ENCODE measurements at places on chromosomes 13 and 19.
A peak's percentile ranks its signal among the peaks of the same experiment; 100 is the strongest.

- no peak for DNase-seq
These were observed 69.9 kb upstream of the KCTD15 start for GRCh38 chr19:33726756-33727155.

DNA sequence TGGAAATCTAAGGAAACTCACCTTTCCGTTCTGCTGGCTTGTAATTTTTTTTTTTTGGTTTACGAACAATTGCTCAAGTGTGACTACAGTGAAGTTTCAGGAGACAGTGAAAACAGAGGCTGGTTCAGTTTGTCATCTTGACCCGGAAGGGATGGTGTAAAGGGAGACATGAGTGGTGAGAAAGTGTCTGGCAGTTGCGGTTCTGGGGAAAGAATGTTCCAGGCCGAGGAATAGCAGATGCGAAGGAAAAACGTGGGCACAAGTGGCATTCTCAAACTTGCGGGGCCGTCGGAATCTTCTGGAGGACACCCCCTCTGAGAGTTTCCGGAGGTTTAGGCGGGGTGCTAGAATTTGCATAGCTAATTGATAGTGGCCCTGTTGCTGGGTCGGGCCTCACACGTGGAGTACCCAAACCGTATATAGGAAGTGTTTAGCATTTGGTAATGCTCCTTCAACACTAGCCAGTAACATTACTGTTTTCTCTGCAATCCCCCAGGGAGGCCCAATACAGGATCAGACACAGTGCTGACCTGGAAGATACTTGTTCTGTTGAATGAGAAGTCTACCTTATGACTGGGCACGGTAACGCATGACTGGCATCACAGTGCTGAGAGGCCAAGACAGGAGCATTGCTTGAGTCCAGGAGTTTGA, 2.8 kb upstream of the TNFSF9 start:
- DNase-seq: no peak

GRCh38 chr13:32497589-32497988, 41.0 kb downstream of the N4BP2L2 start:
- DNase-seq: no peak

DNA sequence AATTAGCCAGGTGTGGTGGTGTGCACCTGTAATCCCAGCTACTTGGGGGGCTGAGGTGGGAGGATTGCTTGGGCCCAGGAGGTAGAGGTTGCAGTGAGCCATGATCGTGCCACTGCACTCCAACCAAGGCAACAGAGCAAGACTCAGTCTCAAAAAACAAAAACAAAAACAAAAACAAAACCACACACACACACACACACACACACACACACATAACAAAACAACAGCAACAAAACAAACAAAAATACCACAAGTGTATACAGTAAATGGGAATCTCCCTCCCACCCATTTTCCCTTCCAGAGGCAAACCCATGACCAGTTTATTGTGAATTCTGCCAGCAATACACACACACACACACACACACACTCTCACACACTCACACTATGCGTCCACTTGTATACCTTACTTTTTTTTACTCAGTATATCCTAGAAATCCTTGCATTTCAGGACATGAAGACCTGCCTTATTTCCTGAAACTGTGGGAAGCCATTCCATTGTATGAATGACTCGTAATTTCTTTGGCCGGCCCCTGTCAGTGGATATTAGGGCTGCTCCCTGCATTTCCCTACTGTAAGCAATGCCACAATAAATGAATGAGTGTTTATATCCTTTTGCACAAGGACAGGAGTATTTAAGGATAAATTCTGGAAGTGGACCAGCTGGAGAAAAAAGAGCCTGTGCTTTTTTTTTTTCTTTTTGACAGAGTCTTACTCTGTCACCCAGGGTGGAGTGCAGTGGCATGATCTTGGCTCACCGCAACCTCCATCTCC, 6.9 kb upstream of the PLEKHF1 start:
- DNase-seq: no peak

DNA sequence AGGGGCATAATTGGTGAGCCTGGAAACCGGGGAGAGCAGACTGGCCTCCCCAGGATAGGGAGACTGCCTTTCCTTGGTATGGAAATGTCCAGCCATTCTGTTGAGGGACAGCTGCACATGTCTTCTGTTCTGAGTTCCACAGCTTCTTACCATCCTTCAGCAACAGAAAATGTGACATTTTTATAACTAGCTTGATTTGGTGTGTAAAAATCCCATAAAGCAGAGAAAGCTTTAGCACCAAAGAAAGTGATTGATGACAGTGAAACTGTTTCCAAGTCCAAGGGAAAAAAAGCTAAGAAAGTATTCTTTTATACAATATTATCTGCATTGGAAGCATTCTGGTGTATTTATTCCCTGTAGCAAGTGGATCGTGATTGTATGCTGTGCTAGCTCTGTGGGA, 61.9 kb downstream of the DHRS12 start:
- no peak for DNase-seq

GRCh38 chr19:31519256-31519655, 170.0 kb upstream of the TSHZ3 start:
- DNase-seq: no peak

DNA sequence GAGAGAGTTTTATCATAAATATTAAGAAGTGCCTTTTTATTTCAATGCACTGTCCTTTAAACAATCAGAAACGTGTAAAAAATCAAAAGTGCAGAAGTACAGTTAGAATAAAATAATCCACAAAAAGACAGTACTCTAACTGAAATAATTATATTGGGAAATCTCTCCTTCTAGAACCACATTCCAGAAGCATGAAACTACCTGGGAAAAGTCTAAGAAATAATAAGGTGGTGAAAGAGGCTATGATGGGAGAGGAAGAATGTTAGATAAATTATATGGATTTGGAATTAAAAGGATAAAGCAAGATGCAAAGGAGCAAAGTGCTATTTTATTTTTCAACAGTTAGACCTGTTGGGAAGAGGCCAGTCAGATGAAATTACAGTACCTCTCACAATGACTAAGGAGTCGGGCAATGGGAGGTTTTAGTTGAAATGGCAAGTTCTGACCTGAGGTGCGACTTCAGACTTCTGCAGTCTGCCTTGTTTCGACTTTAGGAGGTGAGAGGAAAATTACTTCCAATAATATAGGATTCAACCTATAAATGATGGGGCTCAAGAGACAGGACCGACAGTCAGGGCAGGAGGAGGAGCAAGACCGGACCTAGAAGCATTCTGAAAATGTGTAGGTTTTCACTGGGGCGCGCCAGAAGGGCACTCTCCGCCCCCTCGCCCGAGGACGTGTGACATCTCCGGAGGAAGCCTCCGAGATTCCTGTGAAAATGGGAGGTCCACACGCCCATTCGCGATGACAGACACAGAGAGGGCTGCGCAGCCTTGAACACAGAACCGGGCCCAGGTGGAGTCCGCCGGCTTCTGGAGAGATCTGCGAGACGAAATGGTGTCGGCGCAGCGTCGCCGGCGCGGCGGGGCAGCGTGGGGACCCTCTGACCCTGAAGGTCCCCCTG, 717 bp downstream of the SPRYD7 start:
- peak; percentile 15 for DNase-seq

DNA sequence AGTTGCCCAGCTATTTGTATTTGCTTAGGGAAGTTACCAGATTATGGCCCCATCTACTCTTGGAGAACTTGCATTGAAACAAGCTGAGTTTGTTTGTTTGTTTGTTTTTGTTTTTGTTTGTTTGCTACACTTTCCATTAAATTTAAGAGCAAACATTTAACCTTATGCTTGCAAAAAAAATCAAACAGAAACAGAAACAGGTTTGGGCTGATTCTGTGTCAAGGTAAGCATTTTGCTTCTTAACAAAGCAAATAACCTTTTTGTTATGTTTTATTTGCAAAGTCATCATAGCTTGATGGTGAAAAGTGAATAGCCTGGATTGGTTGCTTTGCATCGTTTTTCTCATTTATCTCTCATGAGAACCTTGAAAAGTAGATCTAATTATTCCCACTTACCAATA, 531.8 kb downstream of the EFNB2 start:
- DNase-seq: no peak

DNA sequence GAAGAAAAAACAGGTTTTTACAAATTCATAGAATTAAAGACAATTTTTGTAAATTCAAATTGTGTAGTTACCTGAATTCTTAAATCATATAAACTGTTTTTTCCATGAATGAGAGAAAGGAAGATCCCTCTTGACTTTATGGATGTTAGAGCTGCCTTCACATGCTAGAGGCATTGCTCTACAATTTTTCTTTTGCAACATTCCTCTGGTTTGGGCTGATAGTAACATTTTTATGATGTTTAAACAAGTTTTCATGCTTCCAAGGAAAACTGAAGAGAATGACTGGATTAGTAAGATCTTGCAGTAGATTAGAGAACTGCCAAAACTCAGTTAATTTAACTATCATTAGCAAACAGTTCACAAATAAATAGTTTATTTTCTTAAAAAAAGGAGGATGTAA, 250.6 kb downstream of the GPC6 start:
- DNase-seq: no peak

- no peak for DNase-seq
These were observed 195.7 kb upstream of the IPO5 start for GRCh38 chr13:97757807-97758206.

DNA sequence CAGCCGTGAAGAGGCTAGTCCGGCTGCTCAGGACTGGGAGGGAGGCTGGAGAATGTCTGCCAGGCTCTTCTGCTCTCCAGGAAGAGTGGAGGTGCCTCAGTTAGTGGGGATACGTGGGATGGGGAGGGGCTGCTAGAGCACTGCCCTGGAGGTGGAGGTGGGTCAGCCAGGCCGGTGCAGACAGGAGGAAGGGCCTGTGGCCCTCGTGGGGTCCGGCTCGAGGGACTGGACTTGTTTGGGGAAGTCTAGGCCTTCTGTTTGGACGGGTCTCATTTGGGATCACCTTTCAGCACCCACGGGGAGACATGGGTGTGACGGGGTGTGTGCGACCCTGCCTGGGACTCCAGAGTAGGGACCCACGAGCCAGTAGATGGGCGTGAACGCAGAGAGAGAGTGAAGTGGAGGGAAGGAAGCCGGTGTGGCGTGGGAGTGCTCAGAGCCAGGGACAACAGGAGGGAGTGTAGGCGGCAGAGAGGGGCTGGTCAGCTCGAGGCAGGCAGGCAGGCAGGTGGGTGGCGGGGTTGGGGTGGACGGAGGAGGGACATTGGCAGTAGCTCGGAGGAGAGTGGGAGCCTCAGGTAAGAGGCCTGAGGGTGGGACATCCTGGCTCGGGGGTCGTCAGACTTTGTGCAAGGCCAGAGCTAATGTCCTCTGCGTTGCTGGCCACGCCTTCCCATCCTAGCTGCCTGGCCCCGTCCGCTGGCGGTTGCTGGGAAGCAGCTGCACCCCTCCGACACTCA, 11.5 kb downstream of the EPN1 start:
- DNase-seq: no peak

DNA sequence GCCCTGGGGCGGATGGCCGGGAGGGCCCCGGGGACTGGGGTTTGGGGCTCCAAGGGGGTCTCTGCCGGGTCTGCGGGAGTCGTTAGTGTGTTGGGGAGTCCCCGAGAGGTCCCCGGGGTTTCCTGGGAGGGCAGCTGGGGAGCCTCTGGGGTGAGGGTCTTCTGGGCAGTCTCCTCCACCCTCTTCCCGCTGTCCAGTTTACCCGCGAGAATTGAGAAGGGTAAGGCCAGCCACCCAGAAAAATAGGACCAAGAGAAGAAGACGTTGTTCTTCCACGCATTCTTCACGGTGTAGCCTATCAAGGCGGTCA, 1.0 kb upstream of the ETFB start:
- DNase-seq: no peak

- no peak for DNase-seq
These were observed 479.1 kb downstream of the OLFM4 start for GRCh38 chr13:53507741-53508140.

GRCh38 chr13:24692561-24692960, 12.4 kb downstream of the ATP12A start:
- no peak for DNase-seq

DNA sequence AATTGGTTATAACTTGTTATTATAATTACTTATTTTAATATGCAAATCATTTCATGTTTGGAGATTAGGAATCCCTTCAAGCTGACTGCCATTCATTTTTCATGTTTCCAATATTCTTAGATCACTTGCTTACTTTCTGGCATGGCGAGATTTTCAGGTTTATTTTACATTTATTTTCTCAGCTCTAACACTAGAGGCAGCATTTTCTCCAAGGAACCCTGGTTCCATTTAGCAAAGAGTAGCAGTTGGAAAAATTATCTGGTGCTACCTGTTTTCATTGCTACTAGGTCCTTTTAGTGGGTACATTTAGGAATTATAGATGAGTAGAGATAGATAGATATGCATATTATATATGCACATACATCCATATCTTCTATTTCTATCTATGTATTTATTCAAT, 90.9 kb upstream of the TRPC4 start:
- no peak for DNase-seq

DNA sequence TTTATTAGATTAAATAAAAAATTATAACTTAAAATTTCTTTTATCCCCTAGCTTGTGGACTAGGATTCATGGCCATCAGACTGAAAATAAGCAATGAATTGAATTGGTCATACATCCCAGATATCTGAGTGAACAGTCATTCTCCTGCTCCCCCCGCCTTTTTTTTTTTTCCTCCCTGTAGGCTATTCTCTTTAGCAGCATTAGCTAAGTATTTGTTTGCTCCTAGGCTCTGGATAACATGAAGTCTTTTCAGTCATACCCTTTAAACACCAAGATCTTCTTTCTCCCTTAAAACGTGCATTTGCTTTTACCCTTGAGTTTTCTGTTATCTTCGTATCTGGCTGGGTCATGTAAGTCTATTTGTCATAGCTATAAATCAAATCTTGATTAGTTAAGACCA, 866.7 kb upstream of the SPRY2 start:
- no peak for DNase-seq

DNA sequence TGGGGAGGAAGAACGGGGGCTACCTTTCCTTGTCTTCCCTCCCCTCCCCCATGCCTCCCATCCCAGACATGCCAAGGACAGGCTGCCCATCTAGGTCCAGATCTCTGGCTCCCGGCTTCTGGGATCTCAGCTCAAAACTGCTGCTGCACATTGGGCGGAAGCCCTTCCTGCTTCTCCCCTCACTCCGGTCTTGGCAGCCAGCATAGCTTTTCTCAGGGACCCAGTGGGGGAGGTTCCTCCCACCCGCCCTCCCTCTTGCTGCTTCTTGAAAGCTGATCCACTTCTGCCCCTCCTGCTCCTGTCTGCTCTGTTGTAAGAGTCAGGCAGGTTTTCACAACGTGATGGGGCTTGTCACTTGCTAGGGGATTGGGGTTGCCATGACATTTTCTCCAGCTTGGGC, 21.7 kb upstream of the RNF17 start:
- DNase-seq: no peak

DNA sequence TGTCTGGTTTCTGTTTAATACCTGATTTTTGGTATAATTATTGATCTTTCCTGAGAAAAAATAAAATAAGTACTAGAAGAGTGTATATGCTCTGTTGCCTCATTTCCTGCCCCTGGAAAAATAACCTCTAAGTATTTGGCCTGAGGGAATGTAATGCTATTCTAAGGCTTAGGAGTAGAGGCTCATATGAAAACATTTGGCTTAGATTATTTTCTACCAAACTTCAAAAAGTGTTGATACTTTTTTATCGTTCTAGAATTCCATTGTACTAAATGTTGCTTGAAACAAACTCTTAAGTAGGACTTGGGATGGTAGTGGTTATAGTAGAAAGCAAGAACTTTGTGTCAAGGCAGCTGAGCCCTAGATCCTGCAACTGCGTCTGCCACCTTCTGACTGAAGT, 57.8 kb downstream of the COG3 start:
- DNase-seq: no peak

GRCh38 chr13:52887165-52887564, 38.7 kb upstream of the PCDH8 start:
- DNase-seq: no peak

All from stimulated activated naive CD4-positive, alpha-beta T cell treated with Interleukin-2 at 50 U/mL for 16 hours (primary cell).